ENCODE measurements at places on chromosomes 16 and 17. TPM values are rescaled to one million over a fixed set of nuclear protein-coding genes. Genes with fewer than 3 reads are reported as not detected.

The KRTAP1-1 gene
- total RNA-seq = not detected

GRCh38 chr17:4720787-4721186 lies 10.4 kb downstream of the ARRB2 start:
- DNase-seq = no peak

DNA sequence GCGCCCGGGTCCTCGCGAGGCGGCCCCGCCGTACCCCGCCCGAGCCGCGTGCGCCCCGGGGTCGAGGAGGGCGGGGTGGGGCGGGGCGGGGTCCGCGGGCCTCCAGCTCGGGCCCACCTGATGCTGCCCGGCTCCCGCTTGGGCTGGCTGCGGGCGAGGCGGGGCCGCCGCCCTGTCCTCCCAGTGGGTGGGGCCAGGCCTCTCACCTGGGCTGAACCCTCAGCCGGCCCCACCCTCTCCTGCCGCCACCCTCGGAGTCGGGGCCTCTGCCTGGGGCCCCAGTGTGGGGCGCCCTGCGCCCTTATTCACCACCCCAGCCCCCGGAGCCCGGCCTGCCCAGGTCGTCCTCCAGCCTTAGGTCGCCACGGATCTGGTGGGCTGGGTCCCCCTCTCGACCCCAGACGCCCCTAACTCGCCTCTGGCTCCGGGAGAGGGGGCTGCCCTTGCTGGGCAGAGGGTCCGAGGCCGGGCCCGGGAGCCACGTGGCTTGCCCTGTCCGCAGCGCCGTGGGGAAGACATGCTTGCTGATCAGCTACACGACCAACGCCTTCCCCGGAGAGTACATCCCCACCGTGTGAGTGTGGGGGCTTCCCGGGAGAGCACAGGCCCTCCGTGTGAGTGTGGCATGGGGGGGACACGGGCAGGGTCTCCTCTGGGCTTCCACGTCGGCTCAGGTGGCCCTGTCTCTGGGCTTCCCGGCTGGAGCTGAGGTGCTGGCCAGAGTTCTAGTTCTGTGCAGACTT lies 578 bp downstream of the RAC3 start:
- DNase-seq = peak; percentile 30

- DNase-seq = no peak
Observed at GRCh38 chr16:72210072-72210471, 38.1 kb upstream of the PMFBP1 start.

The PKMYT1 gene
- total RNA-seq = not detected

DNA sequence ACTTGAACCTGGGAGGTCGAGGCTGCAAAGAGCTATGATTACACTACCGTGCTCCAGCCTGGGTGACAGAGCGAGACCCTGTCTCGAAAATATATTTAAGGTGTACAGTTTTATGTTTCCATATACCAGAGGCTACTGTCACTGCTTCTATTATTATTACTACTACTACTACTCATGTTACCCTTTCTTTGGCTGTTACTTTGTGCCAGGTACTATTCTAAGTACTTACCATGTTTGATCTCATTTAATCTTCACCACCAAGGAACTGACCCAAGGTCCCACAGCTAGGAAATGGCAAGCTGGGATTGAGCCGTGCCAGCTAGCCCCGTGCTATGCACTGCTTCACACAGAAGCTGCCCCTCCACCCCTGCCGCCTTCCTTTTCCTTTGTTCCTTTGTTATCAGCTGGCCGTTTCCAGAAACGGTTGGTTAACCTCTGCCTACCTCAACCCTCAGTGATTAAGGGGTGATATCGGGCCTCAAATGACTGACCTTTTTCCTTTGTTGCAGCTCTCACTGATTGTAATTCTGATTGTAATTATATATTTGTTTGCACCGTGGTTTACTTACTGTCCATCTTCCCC lies 78.4 kb downstream of the ABCC1 start:
- DNase-seq = no peak

DNA sequence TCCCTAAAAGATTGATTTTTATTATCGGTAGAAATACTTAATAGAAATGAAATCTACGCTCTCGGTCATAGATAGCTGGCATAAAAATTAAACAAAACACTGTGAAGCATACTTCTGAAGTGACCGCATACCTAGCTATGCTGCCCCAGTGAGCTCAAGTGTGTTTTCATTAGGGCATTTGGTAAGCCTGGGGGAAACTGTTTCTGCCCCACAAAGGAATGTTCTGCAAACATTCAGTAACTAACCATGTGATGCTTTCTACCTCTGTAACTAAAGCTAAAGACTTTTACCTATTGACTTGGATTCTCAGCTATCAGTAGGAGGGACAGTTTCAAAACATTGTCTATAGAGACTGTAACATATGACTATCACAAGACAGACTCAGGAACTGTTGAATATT lies 93.5 kb upstream of the HSBP1 start:
- DNase-seq = no peak

The KRTAP1-5 gene
- total RNA-seq = not detected

The DDX42 gene
- total RNA-seq = 175 TPM

DNA sequence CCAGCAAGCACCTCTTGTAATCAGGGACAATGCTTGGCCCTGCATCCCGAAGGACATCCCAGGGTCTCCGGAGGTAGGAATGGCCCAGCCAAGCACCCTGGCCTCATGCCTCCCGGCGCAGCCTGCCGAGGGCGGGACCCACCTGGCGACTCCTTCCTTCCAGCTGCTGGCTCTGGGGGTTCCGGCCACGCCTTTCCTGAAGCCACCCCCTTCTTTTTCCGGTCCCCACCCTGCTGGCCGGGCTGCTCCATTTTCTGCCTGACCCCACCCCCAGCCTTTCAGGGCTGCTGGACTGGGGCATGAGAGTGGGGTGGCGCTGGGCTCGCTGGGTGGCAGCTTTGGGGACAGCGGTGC lies 22.5 kb upstream of the CIBAR2 start:
- no peak for DNase-seq

DNA sequence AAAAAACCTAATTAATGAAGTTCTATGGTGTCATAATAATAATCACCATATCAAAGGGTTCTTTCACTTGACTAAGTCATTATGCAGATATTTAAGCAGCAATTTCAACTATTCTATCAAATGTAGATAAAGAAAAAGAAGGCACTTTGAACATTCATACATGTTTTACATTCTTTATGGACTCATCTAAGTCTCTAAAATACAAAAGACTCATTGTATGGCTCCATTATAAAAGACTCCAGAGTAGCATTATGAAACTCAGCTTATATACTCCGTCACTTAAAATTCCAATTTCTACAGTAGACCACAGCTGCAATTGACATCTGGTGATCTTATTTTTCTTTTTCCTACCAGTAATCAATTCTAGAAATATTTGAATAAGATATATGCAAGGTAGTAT lies 173.5 kb upstream of the KIF2B start:
- DNase-seq = no peak

- no peak for DNase-seq
Observed at GRCh38 chr16:65908568-65908967, 457.9 kb upstream of the CDH5 start.

The OR3A2 gene
- total RNA-seq = 5.8 TPM

DNA sequence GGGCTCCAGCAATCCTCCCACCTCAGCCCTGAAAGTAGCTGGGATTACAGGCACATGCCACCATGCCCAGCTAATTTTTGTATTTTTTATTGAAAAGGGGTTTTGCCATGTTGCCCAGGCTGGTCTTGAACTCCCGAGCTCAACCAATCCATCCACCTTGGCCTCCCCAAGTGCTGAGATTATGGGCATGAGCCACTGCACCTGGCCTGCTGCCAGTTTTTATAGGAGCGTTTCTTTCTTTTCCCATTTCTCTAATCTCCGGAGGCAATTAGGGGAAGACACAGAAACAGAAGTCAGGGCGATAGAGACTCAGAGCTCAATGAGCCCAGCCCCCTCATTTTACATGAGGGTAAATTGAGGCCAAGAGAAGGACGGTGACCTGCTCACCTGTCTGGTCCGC lies 10.4 kb downstream of the MGAT5B start:
- no peak for DNase-seq

The CIAO3 gene
- 56.0 TPM for total RNA-seq

DNA sequence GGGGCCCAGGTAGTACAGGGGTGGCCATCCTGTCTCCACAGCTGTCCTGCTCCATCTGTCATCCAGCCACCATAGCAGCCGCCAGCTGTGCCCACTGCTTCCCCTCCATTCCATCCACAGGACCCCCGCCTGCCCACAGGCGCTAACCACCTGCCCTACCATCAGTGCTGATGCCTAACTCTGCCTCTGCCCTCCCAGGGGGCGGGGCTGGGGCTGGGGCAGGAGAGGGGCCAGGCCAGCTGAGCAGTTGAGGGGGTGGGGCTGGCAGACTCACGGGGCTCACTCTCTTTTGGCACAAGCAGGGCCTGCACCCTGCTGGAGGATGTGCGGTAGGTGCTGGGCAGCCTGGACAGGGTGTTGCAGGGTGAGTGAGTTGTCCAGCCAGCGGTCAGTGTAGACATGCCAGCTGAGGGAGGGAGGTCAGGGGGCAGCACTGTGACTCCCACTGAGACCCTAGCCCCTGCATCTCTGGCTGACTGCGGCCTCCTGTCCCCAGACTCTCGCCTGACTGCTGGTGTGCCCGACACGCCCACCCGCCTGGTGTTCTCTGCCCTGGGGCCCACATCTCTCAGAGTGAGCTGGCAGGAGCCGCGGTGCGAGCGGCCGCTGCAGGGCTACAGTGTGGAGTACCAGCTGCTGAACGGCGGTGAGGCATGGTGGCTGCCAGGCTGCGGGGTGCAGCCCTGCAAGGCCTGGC lies 9.6 kb downstream of the GALK1 start:
- no peak for DNase-seq

GRCh38 chr16:49292413-49292812 lies 10.8 kb upstream of the CBLN1 start:
- no peak for DNase-seq

- no peak for DNase-seq
Observed at GRCh38 chr16:48592839-48593429, 17.0 kb downstream of the N4BP1 start.

GRCh38 chr16:66364117-66364958 lies 2.2 kb upstream of the CDH5 start:
- no peak for DNase-seq

The TP53TG3F gene
- total RNA-seq = not detected

The CLDN6 gene
- not detected for total RNA-seq

The OR1F1 gene
- total RNA-seq = not detected

- DNase-seq = no peak
Observed at GRCh38 chr16:88585269-88585668, 15.1 kb downstream of the ZC3H18 start.

The TMEM132E gene
- total RNA-seq = 0.49 TPM

DNA sequence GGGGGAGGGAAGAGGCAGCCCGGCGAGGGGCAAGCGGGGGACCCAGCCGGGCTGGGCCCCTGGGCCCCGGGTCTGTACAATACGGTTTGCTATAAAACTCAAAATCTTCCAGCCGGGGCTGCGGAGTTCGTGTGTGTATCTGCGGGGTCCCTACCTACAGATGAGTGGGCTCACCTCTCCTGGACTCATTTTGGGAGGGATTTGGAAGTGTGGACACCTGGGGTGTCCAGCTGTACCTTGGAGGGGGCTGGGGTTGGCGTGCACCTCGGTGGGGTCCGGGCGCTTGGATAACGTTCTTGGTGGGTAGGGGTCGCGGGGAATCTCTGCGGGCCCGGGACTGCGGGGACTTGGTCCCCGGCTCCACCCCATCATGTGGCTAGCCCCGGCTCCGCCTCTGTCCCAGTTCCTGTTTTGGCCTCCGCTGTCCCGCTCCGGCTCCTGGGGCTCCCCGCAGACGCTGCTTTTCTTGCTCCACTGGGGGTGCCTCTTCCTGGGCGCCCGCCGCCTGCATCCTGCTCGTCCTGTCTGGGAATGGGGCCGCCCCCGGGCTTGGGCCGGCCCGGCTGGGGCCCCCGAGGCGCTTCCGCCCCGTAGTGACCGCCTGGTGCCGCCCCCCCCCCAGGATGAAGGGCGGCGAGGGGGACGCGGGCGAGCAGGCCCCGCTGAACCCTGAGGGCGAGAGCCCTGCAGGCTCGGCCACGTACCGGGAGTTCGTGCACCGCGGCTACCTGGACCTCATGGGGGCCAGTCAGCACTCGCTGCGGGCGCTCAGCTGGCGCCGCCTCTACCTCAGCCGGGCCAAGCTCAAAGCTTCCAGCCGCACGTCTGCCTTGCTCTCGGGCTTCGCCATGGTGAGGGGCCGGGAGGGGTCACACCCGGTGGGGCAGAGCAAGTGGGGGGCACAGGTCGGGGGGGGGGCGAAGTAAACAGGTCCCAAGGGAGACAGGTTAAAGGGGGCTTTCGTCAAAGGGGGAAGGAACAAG lies at the start of gene ORAI3:
TSS of gene ORAI3 (plus strand) at position 402 of the 983 bp plus-strand sequence. CDS start at position 624, 222 bp downstream.
- peak; percentile 34 for DNase-seq

GRCh38 chr16:78996790-78997189 lies 603.7 kb downstream of the MAF start:
- DNase-seq = no peak

GRCh38 chr16:58654560-58655214 lies 25.1 kb upstream of the CNOT1 start:
- DNase-seq = no peak

The FADS6 gene
- not detected for total RNA-seq

DNA sequence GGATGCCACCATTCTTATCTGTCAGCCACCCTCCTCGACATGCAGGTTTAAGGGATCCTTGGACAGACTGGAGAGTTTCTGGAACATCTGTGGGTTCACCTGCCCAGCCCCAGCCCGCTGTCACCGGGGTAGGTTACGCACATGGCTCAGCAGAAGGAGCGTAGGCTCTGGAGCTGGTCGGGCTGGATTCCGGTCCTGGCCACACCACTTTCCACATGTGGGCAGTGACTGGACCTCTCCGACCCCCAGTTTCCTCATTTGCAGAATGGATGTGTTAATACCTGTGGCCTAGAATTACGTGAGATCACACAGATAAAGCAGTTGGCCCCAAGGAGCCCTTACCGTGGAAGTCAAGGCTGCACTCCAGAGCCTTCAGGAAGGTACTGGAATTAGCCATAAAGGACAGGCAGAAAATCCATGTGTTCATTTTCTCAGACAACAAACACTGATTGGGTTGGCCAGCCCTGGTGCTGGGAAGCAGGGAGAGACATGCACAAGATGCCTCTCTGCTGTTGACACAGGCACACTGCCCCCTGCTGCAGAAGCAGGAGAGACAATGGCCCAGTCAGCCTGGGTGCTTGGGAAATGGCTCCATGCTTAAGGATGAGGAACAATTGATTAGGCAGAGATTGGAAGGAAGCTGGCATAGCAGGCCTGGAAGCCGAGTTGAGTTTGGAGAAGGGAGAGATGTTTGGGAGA lies 58.8 kb downstream of the SF3B3 start:
- DNase-seq = no peak

GRCh38 chr17:51261024-51261963 lies 948 bp downstream of the UTP18 start:
- DNase-seq = no peak

The APOBR gene
- 7.6 TPM for total RNA-seq

The SPATA2L gene
- 8.1 TPM for total RNA-seq

The ABI3 gene
- 16.9 TPM for total RNA-seq

DNA sequence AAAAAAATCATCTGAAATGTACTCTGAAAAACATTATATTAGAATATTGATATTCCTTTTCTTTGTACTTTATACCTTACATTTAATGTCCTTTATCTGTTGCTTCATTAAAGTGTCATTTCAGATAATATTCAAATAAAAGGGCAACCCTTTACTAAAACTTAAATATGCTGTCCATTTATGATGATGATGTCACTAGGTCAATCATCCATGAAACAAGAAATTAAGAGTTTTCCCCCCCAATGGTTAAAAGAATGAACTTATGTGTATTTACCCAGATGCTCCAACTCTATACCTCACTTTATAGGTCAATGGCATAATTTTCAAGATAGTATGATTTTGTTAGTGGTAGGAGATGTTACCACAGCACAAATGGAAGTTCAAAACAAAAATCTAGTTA lies 15.3 kb downstream of the APPBP2 start:
- DNase-seq = no peak

Measured in naive thymus-derived CD8-positive, alpha-beta T cell (primary cell).